ENCODE measurements at places on chromosomes 13 and 19.

DNA sequence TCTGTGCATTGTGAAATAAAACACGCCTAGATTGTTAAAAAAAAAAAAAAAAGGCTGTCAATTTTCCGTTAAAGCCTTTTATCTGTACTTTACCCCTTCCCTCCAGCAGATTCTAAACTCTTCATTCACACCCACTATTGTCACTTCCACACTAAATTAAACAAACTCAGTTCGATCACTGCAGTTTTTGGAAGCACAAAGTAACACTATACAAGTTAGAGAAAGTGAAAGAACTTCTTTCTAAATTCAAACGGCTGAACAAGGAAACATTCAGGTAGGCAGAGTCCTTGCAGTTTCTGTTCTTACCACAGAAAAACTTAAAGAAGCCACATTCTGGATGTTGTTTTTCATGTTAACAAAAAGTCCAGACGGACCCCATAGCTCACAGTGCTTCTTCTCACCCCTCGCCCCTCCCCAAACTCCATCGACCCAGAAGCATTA lies 27.5 kb upstream of the UBE2L5 start:
- no peak for DNase-seq

DNA sequence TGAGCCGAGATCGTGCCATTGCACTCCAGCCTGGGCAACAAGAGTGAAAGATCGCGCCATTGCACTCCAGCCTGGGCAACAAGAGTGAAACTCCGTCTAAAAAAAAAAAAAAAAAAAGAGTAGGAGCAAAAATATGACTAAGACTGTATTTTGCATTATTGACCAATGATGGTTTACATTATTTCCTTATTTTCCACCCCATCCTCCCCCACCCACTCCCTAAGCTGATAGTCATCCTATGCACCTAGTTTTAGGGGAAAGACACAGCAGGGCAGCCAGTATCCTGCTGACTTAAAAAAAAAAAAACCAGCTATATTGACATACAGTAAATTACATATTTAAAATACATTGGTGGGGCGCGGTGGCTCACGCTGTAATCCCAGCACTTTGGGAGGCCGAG lies 25.1 kb downstream of the VAV1 start:
- no peak for DNase-seq

DNA sequence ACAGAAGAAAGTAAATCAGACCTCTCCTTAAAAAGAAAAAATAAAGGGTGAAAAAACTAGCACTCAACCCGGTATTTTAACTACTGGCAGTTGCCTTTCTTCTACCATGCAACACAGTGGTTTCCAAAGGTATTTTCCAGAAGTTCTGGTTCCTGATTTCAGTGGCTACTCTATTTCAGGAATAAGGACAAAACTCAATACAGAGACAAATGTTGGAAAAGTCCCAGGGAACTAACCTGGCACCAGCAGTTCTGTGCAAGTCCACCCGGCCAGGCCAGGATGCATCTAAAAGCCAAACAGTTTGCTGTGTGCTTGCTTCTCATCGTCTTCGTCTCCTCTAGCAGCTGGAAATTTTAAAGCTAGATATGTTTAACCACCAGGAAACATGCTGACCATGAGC lies 52.5 kb downstream of the FOXO1 start:
- DNase-seq = no peak

GRCh38 chr19:5036698-5037563 lies 68.0 kb downstream of the KDM4B start:
- DNase-seq = no peak

- no peak for DNase-seq
Observed at GRCh38 chr13:95074820-95075219, 226.4 kb downstream of the ABCC4 start.

DNA sequence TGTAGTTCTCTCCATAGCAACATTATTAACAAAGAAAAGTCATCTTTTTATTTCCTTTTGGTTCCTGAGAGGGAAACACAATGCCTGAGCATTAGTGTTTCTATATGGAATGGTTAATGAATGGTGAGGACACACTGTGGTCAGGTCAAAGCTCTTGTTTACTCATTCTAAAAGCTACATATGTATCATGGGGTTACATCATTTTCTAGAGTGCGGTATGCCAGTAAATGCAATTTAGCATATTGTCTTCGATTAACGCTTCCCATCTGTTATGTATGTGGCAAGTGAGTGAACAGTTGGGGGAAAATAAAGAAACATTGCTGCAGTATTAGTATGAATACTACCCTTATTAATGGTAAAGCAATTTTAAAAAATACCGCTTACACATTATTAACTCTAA lies 1152.2 kb upstream of the SPRY2 start:
- DNase-seq = no peak

DNA sequence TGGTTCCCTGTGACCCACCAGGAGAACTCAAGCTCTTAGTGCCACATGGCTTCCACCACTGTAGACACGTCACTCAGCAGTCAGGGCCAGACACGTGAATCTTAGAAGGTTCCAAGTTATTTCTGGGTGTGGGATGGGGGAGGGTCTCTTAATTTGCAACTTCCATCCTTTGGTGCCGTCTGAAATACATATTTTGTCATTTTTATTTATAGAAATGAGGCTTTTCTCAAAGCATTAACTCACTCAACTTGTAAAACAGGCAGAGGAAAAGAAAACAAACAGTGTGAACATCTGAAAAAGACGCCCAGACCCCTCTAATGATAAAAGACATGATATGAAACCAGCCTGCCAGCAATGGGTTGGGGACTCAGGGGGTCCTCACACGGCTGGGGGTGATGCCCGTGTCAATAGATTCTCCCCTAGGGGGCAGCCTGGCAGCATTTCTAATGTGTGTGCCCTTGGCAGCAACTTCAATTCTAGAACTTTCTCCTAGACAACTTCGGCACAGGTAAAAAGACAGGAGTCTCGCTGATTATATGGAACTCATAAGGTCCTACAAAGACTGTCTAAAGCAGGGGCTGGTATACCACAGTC lies 15.4 kb downstream of the PIP5K1C start:
- DNase-seq = no peak

- peak; percentile 60 for DNase-seq
Observed at GRCh38 chr19:10718205-10719196, 622 bp downstream of the DNM2 start.

GRCh38 chr13:37085606-37086005 lies 19.9 kb downstream of the CSNK1A1L start:
- no peak for DNase-seq

GRCh38 chr13:50531917-50532899 lies 311.3 kb downstream of the DLEU7 start:
- DNase-seq = no peak

GRCh38 chr19:47186446-47187334 lies 44.3 kb downstream of the BBC3 start:
- peak; percentile 80 for DNase-seq

DNA sequence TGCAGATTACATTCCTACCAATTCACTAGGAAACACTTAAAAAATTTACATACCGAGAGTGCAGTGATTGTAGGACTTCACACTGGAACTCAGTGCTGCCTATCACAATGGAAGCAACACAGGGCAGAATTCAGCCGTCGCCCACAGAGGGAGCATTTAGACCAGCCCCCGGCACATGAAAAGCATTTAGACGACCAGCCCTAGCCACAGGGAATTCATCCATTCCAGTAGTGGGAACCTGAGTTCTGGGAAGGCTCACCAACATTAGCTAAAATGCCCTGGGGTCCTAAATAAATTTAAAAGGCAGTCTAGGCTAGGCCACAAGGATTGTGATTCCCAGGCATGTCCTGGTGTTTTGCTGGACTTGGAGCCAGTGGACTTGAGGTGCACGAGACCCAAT lies 155.2 kb downstream of the LIG4 start:
- DNase-seq = no peak

GRCh38 chr13:71621174-71622124 lies 245.6 kb downstream of the DACH1 start:
- no peak for DNase-seq

DNA sequence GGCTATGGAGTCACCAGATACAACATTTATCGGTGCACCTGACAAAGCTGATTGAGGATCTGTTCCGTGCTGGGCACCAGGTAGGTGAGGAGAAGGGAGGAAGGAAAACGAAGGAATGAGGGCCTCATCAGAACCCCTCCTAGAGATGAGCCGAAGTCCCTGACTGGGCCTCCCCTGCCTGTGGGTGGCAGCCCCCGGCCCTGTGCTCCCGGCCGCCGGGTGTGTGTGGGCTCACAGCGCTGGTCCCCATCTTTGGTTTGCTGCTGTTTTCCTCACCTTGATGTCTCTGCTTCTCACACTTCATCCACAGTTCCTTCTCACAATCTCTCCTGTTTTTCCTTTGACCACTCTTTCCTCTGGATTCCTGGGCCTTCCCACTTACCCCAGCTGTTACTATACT lies 32.8 kb downstream of the TMED1 start:
- DNase-seq = no peak

GRCh38 chr13:99751517-99752199 lies 219.9 kb downstream of the ZIC5 start:
- DNase-seq = no peak

DNA sequence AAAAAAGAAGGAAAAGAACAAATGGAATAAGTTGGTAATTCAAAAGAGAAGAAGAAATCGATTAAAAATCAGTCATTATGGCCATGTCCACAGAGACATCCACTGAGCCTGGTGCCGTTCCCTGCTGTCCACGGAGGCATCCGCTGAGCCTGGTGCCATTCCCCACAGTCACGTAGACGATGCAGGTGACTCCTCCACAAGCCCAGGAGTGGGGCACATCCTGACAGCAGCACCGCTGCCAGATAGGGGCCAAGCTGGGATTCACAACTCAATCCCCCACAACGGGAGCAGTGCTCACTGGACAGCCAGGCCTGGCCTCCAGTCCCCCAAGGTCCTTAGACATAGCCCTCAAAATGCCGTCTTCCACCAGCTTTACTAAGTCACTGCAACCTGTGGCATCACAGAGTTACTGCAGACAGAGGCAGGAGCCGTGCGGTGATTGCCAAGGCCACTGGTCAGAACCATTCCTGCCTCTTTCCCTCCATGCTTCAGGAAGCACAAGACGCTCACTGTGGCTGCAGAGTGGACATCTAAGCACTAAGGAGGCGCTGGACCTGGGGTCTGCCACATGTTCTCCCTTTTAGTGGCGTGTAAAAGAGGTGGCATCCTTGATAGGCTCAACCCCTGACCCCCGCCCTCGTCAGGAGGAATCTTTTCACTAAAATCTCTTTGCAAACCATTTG lies 131.5 kb upstream of the SPACA7 start:
- DNase-seq = no peak

DNA sequence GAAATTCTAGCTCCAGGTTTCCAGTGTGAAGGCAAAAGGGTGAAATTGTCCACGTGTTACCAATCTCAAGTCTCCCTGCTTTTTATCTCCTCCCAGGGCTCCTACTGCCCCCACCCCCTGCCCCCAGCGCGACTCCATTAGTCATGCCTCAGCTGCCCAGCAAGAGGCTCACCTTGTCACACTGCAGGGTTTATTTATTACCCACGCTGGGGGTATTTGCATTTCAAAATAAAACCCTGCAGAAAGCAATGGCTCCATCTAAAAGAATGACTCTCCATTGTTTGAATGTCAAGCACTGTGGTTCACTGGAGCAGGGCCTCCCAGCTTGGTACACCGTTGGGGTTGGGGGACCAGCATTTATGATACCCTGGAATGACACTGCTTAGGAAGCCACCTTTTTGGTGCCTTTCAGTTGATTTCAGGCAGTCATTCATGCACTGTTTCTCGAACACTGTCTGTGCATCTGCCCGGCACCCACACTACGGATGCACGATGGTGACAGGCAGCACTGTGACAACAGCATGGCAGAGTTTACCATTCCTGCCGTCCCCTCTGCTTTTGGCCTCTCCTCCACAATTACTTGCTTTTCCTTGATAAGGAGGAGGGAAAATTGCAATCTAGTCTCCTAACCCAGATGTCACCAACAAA lies 9.9 kb upstream of the POP4 start:
- no peak for DNase-seq

DNA sequence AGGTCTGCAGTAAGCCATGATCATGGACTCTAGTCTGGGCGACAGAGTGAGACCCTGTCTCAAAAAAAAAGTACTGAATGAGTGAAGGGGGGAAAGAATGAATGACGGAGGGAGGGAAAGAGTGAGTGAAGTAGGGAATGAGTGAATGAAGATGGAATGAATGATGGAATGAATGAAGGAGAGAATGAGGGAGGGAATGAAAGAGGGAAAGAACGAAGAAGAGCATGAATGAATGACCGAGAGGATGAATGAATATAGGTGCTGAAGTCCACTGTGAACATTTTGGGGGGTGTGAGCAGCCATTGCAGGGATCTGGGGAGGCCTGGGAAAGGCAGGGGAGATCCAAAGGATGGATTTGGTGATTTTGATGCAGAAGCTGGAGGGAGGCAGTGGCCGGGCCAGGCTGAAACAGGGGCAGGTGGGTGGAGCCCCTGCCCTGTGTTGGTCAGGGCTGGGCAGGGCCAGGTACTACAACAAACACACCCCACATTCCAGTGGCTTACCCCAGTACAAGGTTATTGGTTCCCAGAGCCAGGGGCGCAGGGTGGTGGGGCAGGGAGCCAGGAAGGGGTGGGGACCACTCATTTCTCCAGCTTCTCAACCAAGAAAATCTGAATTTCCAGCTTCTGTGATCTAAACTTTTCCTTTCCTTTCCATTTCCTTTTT lies 14.3 kb downstream of the SLC27A1 start:
- DNase-seq = no peak

GRCh38 chr19:30523791-30524190 lies 151.6 kb downstream of the ZNF536 start:
- DNase-seq = no peak

DNA sequence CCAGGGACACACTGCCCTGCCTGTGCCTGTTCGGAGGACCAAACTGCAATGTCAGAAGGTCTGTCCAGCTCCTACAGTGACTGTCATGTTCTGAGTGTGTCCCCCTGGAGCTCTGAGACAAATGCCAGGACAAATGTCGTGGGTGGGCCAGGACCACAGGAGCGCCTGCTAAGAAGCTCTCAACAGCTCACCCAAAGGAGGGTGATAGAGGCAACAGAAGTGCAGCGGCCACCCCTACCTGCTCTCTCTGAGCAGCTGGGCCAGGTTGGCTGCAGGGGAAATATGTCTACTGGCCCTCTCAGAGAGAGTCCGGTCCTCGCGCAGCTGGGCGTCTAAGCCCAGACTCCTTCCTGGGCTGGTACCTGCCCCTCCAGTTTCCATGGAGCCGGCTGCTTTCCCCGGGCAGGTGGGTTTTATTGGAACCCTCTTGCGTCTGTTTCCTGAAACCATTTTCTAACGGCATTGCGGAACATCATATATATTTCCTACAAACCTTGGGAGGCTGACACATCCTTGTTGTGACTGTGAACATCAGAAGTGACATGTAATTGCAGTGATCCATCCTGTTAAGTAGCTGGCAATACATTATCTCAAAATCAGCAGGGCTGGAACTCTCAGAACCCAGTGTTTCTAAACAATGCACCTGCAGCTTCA lies 78.1 kb downstream of the CHST8 start:
- DNase-seq = no peak
